Pericardium fibroblast (primary cell): ENCODE measurements at places on chromosomes 1 and 21. TPM values are rescaled to one million over a fixed set of nuclear protein-coding genes. Genes with fewer than 3 reads are reported as not detected.

The RASSF5 gene
- total RNA-seq, result 0.94 and 1.5 TPM in 2 replicates

The CLCA2 gene
- 0.09 TPM in 1 of 2 replicates, not detected in the other for total RNA-seq

The IFI44L gene
- 1.1 and 34.7 TPM in 2 replicates for total RNA-seq

The EIF2D gene
- total RNA-seq, result 38.0 and 64.7 TPM in 2 replicates

The C1QB gene
- total RNA-seq, result not detected in 2 replicates

The LCE2B gene
- not detected in 2 replicates for total RNA-seq

The CHAF1B gene
- total RNA-seq, result 1.5 and 2.2 TPM in 2 replicates

The ENAH gene
- total RNA-seq, result 25.1 and 50.0 TPM in 2 replicates

The NCMAP gene
- total RNA-seq, result not detected in 2 replicates

The RGS2 gene
- 9.3 and 17.0 TPM in 2 replicates for total RNA-seq

The CD1D gene
- total RNA-seq, result 1.7 and 12.5 TPM in 2 replicates

The PRR9 gene
- 0.12 TPM in 1 of 2 replicates, not detected in the other for total RNA-seq
